Stimulated activated CD4-positive, alpha-beta T cell treated with anti-CD3 and anti-CD28 coated beads, Interleukin-15, amount 100 ng/mL, for 24 hours (primary cell): ENCODE measurements at places on chromosomes 12 and 14.

- DNase-seq, result no peak
Observed at GRCh38 chr12:93954166-93955112, 193.9 kb upstream of the PLXNC1 start.

GRCh38 chr14:37083599-37083998 is 88.8 kb downstream of the SLC25A21 start:
- no peak for DNase-seq

DNA sequence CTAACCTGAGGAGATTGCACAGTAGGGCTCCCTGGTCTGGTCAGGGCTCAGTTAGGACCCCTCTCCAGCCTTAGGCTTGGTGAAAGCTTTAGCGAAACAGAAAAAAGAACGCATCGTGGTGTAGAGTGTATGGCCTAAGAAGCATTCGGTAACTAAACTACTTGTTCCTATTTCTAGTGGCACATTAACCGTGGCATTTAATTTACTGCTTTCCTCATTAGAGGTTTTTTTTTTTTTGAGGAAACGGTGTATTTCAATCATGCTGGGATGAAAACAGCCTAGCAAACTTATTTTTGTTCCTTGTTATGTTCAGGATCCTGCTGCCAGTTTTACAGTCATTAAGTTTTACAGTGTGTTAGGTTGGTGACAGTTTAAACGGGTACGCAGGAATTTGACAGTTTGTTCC is 518 bp upstream of the OSBPL8 start:
- no peak for DNase-seq

- DNase-seq, result no peak
Observed at GRCh38 chr12:50882563-50882962, 39.8 kb downstream of the TMPRSS12 start.

DNA sequence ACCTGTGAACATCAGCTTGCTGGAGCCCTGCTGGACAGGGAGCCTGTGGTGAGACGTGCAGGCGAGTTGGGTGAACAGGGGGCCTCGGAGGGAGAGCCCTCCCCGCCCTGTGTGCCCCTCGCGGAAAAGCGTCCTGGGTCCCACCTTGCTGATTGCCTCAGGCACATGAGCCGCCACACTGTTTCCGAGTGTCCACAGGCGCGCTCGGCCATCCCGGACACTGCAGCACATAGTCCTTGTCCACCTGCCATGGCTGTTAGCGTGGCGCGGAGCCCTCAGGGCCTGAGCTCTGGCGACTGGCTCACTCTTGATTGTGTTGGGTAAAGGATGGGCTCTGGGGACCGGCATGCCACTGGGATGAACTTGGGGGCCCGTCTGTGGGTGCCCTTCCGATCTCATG is 40.0 kb downstream of the PACS2 start:
- no peak for DNase-seq

DNA sequence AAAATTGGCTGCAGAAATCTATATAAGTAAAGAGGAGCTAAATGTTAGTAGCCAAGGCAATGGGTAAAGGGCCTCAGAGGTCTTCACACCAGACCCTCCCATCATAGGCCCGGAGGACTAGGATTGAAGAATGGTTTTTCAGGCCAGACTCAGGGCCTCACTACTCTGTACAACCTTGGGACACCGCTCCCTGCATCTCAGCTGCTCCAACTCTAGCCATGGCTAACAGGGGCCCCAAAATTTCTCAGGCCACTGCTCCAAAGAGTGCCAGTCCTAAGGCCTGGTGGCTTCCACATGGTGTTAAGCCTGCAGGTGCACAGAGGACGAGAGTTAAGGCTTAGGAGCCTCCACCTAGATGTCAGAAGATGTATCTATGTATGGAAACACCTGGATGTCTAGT is 155.5 kb upstream of the MGAT4C start:
- DNase-seq, result no peak

GRCh38 chr12:58254463-58255100 is 313.2 kb downstream of the ATP23 start:
- DNase-seq, result no peak

DNA sequence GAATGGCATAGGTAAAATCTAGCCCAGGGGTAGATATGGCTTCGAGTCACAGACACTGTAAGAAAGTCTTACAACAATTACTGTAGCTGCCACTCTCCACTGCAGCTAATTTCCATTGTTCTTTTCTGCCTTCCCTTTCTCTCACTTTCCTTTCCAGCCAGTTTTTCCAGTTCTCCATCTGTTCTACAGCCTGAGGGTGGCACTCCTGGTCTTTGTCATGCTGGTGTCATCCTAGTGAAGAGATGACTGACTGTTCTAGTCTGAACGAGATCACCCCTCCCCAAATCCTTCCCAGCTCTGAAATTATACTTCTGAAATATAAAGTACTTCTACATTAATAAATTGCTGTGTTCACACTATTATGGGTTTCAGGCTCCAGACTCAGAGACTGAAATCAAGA is 74.2 kb upstream of the CSRP2 start:
- DNase-seq, result no peak

DNA sequence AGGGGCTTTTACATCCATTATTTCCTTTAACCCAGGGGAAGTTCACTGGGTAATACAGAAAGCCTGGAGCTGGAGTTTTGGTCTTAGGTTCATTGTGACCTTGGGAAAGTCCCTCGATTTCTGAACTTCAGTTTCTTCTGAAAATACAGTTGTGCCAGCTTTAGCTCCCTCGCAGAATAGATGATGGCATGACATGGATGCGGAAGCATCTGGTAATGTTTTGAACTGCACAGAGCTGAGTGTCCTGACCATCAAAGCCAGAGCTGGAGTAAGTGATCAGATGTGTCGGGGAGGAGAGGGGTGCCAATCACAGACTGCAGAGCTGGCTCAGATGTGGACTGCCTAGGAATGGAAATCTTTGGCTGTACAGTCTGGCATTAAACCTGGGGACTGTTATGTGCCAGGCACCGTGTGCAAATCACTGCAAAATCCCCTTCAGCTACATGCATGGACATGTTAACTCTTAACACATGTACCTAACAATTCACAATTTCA is 180.9 kb downstream of the ETV6 start:
- DNase-seq, result no peak

DNA sequence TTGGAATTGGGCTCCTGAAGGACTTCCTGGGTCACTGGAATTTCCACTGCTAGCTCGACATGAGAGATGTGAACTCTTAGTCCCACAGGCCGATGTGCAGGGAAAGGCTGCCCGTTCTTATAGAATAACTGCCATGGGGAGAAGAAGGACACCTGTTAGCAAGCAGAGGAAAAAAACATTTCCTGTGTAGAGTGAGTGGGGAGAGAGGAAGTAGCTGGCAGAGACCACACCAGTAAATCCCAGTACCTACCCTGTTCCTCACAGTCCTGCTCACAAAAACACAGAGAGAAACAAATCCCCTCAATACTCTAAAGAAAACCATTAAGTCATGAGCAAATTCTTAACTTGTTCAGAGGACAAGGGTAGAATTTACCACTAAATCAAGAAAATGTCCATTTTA is 29.5 kb downstream of the AREL1 start:
- DNase-seq, result no peak

- no peak for DNase-seq
Observed at GRCh38 chr12:54126029-54126695, 62.6 kb downstream of the SMUG1 start.

DNA sequence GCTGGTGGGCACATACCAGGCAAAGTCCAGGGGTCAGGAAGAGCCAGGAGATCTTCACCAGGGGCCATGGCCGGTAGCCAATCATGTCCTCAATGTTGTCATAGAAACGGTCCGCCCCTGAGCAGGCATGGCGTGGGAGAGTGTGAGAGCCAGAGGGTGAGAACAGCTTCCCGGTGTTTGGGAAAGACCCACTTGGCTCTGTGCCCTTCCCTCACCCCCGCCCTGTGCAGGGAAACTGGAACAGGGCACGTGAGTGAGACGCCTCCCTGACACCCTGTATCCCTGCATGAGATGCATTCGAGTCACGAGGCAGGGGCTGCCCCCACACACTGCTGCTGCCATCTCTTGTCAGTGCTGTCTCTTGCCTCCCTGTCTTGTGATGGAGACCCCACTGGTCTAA is 20.7 kb downstream of the SLC6A12 start:
- no peak for DNase-seq

GRCh38 chr14:71651228-71651627 is 281.0 kb upstream of the RGS6 start:
- DNase-seq, result no peak

- DNase-seq, result peak; percentile 82
Observed at GRCh38 chr12:107903341-107904061, 129.0 kb downstream of the ASCL4 start.

DNA sequence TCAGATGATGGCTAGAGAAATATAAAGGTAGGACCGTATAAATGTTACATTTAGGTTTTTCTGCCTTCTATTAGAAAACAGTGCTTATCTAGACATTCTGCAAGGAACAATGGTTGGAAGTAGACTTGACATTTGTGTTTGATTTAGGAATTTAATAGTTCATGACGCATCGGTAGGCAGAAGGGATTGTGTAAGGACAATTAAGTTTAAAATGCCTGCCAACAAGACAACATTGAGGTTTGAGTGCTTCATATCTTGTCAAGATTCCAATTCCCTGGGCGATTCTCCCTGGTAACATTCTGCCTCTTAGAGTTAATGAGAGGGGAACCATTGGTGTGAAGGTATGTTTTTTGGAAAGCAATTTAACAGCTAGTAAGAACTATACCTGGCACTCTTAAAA is 186.8 kb upstream of the RBM19 start:
- no peak for DNase-seq

DNA sequence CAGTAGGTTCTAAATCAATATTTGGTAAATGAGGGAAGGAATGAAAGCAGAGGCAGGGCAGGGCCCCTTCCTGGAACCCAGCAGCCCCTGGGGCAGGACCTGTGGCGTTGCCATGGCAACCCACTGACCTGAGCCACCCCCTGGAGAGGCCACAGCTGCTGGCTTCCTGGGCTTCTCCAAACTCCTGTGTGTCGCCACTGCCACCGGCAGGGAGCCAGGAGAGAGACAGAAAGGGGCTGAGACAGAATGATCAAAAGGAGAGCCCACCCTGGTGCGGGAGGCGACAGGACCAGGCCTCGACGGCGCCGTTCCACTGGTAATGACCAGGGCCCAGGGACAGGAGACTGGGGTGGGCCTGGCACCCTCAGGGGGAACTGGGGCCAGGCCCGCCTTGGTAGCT is 18.2 kb downstream of the RFX4 start:
- no peak for DNase-seq

DNA sequence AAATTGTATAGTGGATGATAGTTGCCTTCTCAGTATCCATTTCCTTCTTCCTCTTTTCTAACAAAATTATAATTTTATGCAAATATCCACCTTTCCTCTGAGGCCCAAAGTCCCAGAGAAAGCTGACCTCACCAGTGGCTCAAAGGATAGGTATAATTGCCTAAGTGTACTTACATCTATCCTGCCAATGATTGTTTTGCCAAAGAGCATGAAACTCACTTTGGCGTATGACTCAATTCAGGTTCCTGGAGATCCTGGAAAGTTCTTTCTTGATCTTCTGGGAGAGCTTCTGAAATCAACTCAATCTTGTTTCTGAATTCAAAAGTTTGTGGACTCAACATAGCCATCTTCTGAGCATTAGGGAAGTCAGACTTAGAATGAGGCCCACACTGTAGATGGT is 10.5 kb upstream of the RBM25 start:
- no peak for DNase-seq

DNA sequence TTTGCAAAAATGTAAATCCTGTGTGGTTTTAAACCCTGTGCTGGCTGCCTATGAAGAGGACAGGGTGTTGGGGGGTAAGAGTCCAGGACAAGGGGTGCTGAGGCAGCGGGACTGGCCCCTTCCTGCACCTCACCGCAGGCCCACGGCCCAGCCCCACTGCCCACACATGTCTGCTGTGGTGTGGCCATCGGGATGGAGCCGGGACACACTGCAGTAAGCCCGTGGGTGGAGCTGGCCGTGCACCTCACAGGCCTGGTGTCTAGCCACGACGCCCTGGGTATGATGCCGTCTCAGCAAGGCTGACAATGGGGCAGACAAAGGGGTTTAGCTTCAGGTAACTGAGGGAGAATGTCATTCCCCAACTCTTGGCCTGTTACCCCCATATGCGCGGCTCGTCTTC is 19.6 kb downstream of the AMN start:
- no peak for DNase-seq

DNA sequence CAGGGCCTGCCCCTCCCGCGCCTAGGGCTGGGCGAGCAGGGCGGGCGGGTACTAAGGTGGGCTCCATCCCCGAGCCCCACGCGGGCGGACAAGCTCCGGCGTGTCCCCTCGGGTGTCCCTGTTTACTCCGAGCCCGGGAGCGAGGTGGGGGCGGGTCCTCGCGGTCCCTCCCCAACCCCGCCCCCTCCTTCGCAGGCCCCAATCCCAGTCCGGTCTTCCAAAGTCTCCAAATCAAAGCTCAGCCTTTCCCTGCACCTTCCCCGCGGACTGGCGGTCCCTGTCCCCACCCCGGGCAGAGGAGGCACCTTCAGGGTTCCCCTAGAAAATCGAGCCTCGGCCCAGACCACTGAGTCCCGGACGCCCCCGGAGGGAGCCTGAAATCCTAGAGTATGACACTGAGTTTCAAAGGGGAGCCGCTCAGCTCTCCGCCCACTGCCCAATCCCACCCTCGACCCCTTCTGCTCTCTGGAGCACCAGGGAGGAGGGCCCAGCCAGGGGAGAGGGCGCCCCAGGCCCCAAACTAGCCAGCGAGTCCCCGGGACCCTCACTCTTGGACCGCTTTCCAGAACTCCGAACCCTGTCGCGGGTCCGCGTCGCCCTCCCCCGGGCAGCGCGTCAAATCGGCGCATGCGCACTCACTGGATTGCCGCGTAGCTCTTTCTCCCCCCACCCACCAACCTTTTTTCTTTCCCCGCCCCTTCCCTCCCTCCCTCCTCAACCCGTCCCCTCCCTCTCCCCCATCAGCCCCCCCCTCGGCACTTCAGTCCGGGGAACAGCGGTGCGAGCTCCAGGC is at the start of gene LRP1:
Gene LRP1 (plus strand): TSS at position 758 of the 793 bp plus-strand sequence. CDS start 482 bp downstream, outside the sequence.
- DNase-seq, result peak; percentile 81

- DNase-seq, result no peak
Observed at GRCh38 chr14:85112762-85113161, 417.2 kb upstream of the FLRT2 start.

- DNase-seq, result no peak
Observed at GRCh38 chr14:101546706-101547105, 14.6 kb upstream of the DIO3 start.

DNA sequence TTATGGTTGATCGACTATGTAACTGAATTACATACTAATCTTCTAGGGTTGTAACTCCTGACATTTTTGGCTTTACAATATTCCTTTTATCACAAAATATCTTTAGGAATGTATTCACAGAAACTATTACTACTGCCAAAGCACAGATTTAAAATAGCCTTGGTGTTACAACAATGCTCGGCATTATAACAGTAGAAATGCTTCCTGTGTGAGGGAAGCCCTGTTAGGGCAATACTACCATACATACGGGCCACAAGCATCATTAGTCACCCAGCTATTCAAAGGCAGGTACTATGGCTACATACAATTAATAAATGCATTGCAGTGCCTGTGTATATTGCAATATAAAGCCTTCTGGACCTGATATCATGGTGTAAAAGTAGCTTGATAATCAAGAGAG is 517.8 kb downstream of the C12orf50 start:
- no peak for DNase-seq

GRCh38 chr14:54610051-54610977 is 43.4 kb downstream of the SAMD4A start:
- DNase-seq, result no peak
